ENCODE measurements at places on chromosomes 3 and 15.

DNA sequence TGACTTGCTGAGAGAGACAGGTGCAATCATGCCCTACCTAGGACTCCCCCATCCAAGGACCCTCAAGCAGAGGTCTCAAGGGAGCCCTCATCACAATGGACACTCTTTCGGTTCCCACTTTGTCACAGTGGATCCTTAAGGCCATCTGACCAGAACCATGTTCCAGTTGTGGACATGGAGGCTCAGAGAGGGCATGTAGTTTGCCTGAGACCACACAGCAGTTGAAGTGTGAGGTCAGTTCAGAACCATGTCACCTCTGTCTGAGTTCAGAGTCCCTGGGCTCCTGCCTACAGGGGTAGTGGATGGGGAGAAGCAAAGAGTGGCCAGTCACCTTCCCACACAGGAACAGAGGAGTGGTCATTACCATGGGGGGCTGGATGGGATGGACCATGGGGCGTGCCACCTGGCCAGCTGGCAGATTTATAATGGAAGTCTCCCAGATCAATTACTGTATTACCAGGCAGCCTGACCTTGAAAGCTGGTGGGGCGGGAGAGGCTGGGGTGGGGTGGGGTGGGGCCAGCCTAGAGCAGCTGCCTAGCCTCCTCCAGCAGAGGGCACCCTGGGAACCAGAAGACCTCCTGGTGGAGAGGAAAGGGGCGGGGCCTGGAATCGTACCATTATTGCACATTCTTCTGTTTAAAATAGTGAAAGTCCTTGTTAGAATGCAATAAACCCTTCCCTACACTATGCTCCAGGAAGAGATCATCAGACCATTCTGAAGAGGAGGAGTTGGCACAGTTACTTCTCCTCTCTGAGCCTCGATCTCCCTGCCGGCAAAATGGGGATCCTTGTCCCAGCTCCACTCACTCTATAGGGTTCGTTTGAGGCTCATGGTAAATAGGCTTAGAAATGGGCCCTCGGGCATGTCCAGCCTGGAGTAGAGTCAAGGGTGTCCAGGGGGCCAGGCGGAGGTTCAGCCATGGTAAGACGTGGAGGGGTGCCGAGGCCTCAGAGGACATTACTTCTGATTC is 26.9 kb upstream of the LINGO1 start:
- DNase-seq: no peak

DNA sequence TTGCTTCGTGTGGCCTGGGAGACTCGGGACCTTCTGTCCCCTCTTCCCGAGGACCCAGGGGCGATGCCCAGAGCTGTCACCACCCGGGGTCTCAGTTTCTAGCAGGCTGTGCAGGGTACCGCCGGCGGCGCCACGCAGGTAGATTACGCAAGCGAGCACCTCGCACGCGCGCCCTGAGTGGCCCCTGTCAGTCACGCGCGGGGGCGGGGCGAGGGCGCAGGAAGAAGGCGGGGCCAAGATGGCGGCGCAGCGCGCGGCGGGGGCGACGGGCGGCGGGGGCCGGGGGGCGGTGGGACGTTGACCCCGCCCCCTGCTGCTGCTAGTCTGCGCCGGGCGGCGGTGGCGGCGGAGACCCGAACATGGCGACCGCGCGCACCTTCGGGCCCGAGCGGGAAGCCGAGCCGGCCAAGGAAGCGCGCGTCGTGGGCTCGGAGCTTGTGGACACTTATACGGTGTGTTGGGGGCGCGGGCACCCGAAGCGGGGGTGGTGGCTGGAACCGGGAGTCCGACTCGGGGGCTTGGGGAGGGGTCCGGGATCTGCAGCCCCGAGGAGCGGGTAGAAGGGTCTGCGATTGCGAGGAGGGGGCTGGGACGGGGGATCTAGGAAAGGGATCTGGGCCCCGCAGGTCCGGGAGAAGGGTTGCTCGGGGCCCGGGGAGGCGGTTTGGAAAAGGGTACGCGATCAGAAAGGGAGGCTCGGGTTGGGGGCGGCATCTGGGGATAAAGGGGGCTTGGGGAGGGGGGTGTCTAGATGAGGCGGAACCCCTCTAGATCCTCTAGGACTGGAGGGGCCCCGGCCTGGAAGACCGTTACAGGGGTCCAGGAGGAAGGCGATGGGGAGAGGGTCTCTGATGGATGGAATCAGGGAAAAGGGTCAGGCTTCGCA is at the start of gene NISCH:
Gene NISCH (plus strand): TSS at position 322 of the 886 bp plus-strand sequence. CDS start 38 bp downstream, at position 360.
- peak; percentile 48 for DNase-seq

GRCh38 chr15:65980824-65981456 is 111.6 kb downstream of the RAB11A start:
- no peak for DNase-seq

DNA sequence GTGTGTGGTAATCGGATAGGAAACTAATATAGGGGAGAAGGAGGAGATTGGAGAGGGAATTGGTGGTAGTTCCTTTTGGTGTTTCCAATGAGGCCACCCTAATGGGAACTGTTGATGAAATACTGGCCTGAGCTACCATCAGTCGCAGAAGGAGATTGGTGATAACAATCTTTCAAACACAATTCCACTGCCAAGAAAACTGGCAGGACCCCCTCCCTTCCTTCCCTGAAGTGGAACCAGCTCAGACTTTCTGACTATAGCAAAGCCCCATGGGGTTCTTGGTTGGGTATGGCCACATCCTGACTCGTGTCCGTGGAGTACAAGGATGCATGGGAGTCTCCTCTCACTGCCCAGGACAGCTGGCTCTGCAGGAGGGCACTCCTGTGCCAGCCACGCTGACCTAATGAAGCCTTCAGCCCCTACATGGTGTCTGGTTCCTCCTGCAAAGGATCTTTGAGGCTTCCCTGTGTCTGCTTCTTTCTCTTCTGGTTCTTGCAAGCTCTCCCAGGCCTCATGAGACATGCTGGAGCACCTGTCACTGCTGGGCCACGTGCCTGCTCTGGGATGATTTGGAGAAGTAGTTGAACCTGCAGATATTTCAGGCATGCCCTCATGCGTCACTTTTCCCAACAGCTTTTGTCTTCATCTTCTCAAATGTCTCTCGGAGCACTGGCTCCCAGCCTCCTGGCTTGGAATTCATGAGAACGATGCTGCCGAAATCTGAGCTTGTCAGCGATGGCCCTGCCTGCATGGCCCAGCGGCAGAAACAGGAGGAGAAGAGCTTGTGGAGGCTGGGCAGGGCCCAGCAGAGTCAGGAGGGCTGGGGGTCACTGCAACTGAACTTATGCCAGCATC is 90.0 kb upstream of the ADPGK start:
- DNase-seq: no peak
